Amniotic stem cell (primary cell): ENCODE measurements at places on chromosomes 3 and 15.

DNA sequence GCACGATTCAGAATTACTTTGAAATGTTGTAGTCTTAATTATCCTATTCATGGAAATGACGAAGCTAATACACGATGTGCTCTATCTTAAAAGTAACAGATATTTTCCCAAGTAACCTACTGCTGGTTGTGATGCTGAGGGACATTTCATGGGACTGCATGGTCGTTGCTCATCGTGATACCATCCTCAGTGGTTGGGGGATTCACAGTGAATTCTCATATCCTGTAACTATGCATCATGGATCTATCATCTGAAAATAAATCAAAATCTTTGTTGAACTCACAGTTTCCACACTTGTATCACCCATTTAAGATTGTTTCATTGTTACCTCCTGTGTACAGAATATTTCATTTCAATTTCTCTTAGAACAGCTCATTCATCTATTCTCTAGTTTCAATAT is 84.7 kb downstream of the OPA1 start:
- DNase-seq, result no peak

DNA sequence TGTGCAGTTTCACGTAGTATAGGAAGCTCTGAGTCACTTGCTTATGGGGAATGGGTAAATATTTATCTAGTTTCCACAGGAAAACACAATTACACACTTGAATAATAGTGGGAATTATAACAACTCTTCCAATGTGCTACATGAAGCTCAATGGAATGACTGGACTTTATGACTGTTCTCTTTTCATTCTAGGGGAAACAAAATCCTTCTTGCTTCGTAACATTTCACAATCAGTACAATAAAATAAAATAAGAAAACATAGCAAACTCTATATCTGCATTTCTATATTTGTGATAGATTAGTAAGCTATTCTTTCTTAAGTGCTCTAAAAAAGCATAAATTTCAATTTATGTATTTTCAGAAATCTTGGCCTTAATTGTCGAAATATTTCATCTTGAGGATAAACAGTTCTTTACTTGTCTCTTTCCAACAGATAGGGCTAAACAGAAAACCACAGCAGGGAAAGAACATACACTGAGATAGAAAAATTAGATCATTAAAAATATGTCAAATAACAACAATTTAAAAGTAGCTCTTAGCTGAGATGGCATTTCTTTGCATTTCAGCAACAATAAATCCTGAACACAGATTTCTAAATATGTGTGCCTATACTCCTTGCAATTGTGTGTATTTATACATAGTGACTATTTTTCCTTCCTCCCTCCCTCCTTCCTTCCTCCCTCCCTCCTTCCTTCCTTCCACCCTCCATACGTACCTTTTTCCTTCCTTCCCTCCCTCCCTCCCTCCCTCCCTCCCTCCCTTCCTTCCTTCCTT is 395.5 kb upstream of the KCNMB2 start:
- DNase-seq, result no peak

DNA sequence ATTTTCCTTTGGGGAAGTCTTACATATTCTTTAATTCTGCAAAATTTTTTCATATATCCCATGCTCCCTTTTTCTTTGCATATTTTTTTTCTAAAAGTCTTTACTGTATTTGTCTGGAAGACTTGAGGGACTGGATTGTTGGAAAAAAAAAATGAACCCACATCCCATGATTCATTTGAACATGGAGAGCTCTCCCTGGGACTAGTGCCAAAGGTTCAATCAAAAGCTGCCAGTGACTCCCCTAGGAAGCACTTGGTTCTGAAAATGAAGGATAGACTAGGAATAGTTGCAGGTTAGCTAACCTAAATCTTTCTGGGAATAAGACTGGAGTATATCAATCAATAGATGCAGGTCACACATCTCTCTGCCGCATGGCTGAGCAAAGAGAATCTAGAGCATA is 16.4 kb upstream of the BNC1 start:
- no peak for DNase-seq

- no peak for DNase-seq
Observed at GRCh38 chr15:80163217-80163616, 10.4 kb downstream of the FAH start.

- DNase-seq, result no peak
Observed at GRCh38 chr3:56917361-56918110, 115.8 kb upstream of the ARHGEF3 start.

- no peak for DNase-seq
Observed at GRCh38 chr3:72679540-72680198, 168.6 kb downstream of the SHQ1 start.
